ENCODE measurements at places on chromosomes 5 and 9. TPM values are rescaled to one million over a fixed set of nuclear protein-coding genes. Genes with fewer than 3 reads are reported as not detected.

DNA sequence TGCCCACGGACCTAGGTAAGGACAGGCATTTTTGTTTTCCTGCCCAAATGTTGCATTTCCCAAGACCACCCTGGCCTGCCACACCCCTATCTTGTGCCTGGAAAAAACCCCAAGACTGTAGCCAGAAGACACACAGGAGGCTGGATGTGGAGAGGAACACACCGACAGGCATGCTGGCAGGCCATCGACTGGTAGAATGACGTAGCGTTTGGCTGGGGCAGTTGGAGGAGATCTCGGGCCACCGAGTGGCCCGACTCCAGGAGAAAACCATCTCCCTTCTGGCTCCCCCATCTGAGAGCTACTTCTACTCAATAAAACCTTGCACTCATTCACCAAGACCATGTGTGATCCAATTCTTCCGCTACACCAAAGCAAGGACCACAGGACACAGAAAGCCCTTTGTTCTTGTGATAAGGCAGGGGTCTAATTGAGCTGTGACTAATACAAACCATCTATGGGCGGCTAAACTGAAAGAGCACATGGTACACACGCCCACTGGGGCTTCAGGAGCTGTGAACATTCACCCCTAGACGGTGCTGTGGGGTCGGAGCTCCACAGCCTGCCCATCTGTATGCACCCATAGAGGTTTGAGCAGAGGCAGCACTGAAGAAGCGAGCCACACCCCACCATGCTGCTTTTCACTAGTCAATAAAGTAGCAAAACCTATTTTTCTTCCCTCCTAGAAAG lies 38.9 kb upstream of the N4BP3 start:
- H3K4me3 ChIP-seq: no peak overlapping the region
- H3K4me1 ChIP-seq: no peaks in the 10 kb centered on the region
- no peak overlapping the region for H3K27ac ChIP-seq
- H3K36me3 ChIP-seq: no peaks in the 10 kb centered on the region
- no peaks in the 10 kb centered on the region for H3K27me3 ChIP-seq

- DNase-seq: no peak
- no peaks in the 10 kb centered on the region for H3K4me1 ChIP-seq
- no peak overlapping the region for H3K27ac ChIP-seq
- no peak overlapping the region for H3K4me3 ChIP-seq
- no peaks in the 10 kb centered on the region for H3K27me3 ChIP-seq
These were observed 37.5 kb downstream of the SLC44A1 start for GRCh38 chr9:105281926-105282325.

IL13 gene
- 2.8 TPM for total RNA-seq

GRCh38 chr5:179196405-179197079 lies 136.4 kb downstream of the ZNF354C start:
- H3K36me3 ChIP-seq: no peaks in the 10 kb centered on the region
- no peak overlapping the region for H3K4me3 ChIP-seq
- DNase-seq: no peak
- no peaks in the 10 kb centered on the region for H3K4me1 ChIP-seq
- no peaks in the 10 kb centered on the region for H3K27me3 ChIP-seq

PPP3R2 gene
- total RNA-seq: not detected

CDKN2B gene
- 10.0 TPM for total RNA-seq

DNA sequence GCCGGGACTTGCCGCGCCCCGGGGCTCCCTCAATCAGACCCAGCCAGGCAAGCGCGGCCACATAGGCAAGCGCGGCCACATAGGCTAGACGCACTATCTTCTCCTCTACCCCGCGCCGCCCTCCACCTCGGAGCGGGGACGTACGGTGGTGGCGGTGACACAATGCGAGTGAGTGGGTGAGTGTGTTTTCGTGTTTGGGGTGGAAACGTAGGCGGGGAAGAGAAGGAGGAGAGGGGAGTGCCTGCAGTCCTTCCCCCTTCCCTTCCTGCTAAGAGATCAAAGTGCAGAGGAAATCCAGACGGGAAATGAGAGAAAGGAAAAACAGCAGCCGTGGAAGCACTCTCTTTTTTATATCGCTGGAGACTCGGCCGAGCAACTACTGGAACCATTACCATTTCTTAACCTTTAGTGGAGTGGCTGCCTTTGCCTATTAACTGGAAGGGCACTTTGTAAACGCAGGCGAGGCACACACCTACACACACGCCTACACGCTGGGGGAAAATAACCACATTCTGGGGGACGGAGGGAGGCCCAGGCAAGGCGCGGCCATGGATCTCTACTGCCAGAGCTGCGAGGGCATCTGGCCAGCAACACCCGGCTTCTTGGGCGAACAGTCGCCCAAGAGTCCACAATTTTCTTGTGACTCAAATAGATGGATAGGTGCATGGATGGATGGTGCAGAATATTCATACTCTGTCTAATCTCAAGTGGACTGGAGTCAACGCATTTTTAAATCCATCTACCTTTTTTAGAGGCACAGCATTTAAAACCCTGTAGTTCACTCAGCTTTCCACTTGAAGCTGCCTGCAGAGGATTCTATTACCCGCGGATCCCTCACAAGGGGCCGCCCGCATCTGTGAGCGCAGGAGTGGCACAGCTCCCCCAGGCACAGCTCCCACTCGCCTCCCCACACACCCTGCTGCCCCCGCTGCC lies 2.1 kb downstream of the EDIL3 start:
- peak overlapping the region; percentile 89 for H3K27ac ChIP-seq
- H3K36me3 ChIP-seq: no peaks in the 10 kb centered on the region
- peaks cover 31% of the 10 kb centered on the region for H3K4me1 ChIP-seq
- DNase-seq: no peak
- H3K4me3 ChIP-seq: peak overlapping the region; percentile 91

CDH6 gene
- total RNA-seq: 3.2 TPM

DNA sequence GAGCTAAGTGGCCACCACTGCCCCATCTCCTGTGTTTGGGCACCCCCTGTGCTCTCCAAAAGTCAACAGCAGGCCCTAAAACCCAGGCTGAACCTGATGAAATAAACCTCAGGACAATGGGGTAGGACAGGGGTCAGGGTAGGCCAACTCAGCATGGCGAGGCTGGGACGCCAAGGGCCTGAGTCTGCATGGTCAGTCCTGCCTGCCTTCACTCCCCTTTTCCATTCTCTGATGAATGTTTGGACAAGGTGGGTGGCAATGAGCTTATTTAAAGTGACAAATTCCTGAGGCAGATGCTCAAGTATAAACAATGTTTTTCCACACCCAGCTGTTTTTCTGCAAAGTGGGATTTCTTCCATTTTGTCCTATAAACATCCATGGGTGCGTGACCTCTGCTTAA lies 47.2 kb upstream of the CXCL14 start:
- H3K27ac ChIP-seq: no peak overlapping the region
- H3K36me3 ChIP-seq: no peaks in the 10 kb centered on the region
- no peaks in the 10 kb centered on the region for H3K27me3 ChIP-seq
- no peak for DNase-seq
- H3K4me1 ChIP-seq: no peaks in the 10 kb centered on the region
- H3K4me3 ChIP-seq: no peak overlapping the region

GRCh38 chr5:77841616-77842015 lies 65.5 kb upstream of the TBCA start:
- H3K4me3 ChIP-seq: no peak overlapping the region
- no peaks in the 10 kb centered on the region for H3K27me3 ChIP-seq
- no peaks in the 10 kb centered on the region for H3K4me1 ChIP-seq

GRCh38 chr5:74391410-74391809 lies 249.1 kb downstream of the ENC1 start:
- no peak for DNase-seq
- no peak overlapping the region for H3K4me3 ChIP-seq
- H3K36me3 ChIP-seq: no peaks in the 10 kb centered on the region
- no peak overlapping the region for H3K27ac ChIP-seq
- H3K27me3 ChIP-seq: no peaks in the 10 kb centered on the region

- no peak overlapping the region for H3K27ac ChIP-seq
- no peak for DNase-seq
- H3K36me3 ChIP-seq: no peaks in the 10 kb centered on the region
- no peaks in the 10 kb centered on the region for H3K27me3 ChIP-seq
- peaks cover 9% of the 10 kb centered on the region for H3K4me1 ChIP-seq
- H3K4me3 ChIP-seq: no peak overlapping the region
These were observed 60.3 kb upstream of the MAP3K1 start for GRCh38 chr5:56755036-56755555.

ANKRD31 gene
- total RNA-seq: not detected

ZDHHC11B gene
- 1.8 TPM for total RNA-seq

PCDHB16 gene
- total RNA-seq: 9.1 TPM

GRCh38 chr9:88044200-88044599 lies 69.9 kb upstream of the CDK20 start:
- H3K27me3 ChIP-seq: no peaks in the 10 kb centered on the region
- no peak for DNase-seq
- H3K4me1 ChIP-seq: no peaks in the 10 kb centered on the region
- H3K4me3 ChIP-seq: no peak overlapping the region

DNA sequence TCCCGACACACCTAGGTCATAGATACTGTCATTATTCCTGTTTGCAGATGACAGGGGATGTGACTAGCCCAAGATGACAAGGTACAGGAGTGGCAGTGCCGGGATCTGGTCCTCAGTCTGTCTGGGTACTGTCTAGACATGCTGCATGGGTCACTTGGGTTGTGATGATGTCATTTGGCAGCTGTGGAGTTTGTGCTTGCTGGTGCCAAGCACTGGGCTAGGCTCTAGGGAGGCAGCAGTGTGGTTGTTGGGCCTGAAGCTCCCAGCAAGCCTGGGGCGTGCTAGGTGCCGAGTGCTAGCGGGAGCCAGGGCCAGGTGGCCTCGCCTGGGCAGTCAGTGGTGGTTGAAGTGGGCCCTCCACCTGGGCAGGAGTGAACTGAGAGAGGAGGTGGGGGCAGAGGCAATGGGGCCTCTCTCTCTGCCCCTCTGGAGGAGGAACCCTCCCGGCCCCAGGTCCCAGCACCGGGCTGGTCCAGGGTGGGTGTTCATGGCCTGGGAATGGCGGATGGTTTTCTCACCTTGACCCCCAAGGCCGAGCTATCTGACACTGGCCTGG lies 8.8 kb upstream of the ASB6 start:
- no peaks in the 10 kb centered on the region for H3K27me3 ChIP-seq
- no peaks in the 10 kb centered on the region for H3K36me3 ChIP-seq
- peak overlapping the region; percentile 91 for H3K27ac ChIP-seq

GRCh38 chr5:1759378-1759970 lies 40.2 kb downstream of the MRPL36 start:
- DNase-seq: no peak
- H3K36me3 ChIP-seq: no peaks in the 10 kb centered on the region
- no peaks in the 10 kb centered on the region for H3K27me3 ChIP-seq

DNA sequence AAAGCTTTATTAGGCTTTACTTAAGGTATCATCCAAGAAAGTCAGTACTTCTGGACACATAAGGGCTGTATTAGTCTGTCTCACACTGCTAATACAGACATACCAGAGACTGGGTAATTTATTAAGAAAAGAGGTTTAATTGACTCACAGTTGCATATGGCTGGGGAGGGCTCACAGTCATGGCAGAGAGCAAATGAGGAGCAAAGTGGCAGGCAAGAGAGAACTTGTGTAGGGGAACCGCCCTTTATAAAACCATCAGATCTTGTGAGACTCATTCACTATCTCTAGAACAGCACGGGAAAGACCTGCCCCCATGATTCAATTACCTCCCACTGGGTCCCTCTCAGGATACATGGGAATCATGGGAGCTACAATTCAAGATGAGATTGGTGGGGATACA lies 49.2 kb upstream of the SLC44A1 start:
- no peak overlapping the region for H3K27ac ChIP-seq
- no peak overlapping the region for H3K4me3 ChIP-seq
- no peaks in the 10 kb centered on the region for H3K27me3 ChIP-seq
- H3K36me3 ChIP-seq: no peaks in the 10 kb centered on the region
- DNase-seq: no peak

DNA sequence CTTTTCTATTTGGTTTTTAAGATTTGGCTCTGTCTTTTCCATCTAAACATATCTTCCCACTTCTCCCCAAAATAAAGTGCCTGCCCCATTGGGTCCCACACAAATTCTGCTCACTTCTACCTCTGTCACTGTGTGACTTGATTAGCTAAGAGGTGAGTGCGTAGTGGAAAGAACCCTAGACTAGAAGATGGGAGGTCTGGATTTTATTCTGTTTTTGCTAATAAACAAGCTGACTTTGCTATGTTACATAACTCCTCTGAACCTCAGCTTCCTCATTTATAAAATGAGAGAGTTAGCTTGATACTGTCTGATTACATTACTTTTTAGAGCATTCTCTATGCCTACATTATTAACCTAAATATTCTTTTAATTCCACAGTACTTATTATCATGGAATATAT lies 51.3 kb upstream of the PTGER4 start:
- DNase-seq: no peak
- no peaks in the 10 kb centered on the region for H3K4me1 ChIP-seq
- no peak overlapping the region for H3K4me3 ChIP-seq
- no peaks in the 10 kb centered on the region for H3K36me3 ChIP-seq
- no peaks in the 10 kb centered on the region for H3K27me3 ChIP-seq
